Bronchial epithelial cell (primary cell): ENCODE measurements at places on chromosomes 2 and 18. TPM values are rescaled to one million over a fixed set of nuclear protein-coding genes. Genes with fewer than 3 reads are reported as not detected.
A peak's percentile ranks its signal among the peaks of the same experiment; 100 is the strongest.

GRCh38 chr2:181682026-181682789 is 1.9 kb upstream of the NEUROD1 start:
- no peak for DNase-seq

GRCh38 chr18:45059695-45060094 is 379.0 kb downstream of the SETBP1 start:
- peak; percentile 90 for DNase-seq

DNA sequence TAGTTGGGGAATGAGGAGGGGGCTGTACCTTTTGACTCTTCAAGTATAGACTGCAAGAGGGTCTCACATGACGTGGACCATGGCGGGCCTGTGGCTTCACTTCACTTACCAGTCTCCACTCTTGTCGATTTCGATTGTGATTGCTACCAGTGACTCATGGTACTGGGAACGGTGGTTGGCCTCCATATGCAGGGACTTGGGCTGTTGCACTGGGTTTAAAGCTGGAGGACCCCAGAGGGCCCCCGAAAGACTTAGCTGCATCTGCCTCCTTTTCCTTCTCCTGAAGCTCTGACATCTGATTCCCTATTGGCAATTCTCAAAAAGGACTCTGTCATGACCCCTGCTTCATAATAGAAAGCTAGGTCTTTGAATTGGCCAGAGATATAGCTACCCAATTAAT is 43.4 kb downstream of the HK2 start:
- no peak for DNase-seq

- peak; percentile 45 for DNase-seq
Measured at GRCh38 chr2:235116885-235117492, 165.2 kb downstream of the SH3BP4 start.

GRCh38 chr2:164439885-164440284 is 181.4 kb downstream of the GRB14 start:
- no peak for DNase-seq

DNA sequence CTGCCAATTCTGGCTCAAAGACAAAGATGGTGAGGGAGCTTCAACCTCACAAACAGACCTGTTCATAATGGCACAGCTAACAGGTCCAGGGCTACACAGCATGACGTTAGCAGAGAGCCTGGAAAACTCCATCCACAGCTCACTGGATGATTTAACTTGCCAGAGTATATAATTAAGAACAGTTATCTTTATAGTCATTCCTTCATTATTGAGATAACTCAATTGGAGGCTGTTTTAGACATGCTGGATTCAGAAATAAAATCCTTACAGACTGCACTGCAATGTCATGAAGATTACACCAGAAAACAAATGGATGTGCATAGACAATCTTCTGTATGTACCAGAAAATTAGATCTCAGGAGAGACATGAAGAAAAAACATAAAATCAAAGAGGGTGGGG is 55.1 kb upstream of the LYPD1 start:
- no peak for DNase-seq

DNA sequence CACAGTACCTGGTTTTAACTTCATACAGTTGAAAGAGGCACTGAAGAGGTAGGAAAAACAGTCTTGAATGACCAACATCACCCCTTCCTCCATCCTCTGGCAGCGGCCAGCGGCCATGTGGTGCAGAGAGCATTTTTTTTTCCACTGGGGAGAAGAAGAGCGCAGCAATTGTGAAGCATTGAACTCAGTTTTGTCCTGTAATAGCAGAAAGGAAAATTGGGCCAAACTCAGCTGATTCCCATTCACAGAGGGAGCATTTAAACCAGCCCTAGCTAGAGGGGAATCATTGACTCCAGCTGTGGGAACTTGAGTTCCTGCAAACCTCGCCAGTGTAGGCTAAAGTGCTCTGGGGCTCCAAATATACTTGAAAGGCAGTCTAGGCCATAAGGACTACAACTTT is 316.6 kb upstream of the CHST9 start:
- no peak for DNase-seq

DNA sequence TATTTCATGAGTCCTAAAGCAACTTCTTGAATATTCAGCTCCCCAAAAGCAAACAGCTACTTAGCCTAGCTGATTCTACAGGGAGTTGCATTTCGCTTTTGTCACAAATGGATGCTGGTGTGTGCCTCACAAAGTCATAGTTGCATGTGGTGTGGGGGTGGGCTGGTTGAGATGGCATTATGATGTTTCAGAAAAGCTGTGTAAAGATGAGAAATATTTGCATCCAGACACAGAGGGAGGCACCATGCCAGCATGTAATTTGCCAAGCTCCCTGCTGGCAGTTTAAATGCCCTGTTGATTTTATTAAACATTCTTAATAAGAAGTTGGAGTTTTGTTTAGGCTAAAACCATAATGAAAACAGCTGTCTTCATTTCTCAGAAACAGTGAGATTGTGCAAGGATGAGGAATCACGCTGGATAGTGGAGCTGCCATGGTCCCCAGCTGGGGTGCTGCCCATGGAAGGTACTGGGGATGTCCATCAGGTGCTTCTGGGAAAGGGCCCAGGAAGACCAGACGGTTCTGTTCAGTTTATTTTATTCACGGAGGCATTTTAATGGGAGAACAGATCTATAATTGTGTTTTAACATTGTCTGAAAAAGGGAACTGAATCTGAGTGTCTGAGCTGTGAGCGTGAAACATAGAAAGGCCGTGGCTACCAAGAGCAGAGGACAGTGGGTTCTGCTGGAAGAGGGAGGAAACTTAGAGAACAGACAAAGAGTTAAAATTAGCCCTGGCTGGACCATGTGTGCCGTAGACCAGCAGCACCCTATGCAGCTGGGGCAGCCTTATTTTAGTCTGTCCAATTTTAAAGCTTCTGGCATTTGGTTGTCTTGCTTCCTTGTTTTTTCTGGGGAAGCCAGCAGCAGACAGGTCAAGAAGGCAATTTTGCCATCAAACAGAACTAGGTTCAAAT is 177.1 kb downstream of the FAM210A start:
- DNase-seq, result no peak

GRCh38 chr2:241309684-241310117 is 5.8 kb downstream of the HDLBP start:
- DNase-seq, result peak; percentile 60

GRCh38 chr2:26455670-26456439 is 22.1 kb downstream of the OTOF start:
- no peak for DNase-seq

DNA sequence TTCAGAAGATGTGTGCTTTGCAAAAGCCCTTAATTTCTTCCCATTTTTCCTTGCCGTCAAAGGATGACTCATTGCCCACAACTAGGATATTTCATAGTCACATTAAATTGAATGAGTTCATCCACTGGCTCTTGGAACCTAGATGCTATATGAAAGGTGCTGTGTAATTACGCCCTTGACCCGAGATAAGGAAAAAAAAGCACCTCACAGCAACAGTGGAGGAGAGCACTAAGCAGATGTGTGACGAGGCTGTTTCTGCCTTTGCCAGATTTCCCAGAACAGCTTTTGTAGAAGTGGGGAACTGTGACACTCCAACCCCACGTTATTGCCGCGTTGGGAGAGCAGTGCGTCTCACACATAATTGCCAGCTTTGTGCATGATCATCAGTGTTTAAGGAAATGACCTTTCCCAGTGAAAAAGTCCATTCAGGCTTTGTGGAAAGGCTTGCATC is 33.3 kb upstream of the TMEM87B start:
- peak; percentile 70 for DNase-seq

DNA sequence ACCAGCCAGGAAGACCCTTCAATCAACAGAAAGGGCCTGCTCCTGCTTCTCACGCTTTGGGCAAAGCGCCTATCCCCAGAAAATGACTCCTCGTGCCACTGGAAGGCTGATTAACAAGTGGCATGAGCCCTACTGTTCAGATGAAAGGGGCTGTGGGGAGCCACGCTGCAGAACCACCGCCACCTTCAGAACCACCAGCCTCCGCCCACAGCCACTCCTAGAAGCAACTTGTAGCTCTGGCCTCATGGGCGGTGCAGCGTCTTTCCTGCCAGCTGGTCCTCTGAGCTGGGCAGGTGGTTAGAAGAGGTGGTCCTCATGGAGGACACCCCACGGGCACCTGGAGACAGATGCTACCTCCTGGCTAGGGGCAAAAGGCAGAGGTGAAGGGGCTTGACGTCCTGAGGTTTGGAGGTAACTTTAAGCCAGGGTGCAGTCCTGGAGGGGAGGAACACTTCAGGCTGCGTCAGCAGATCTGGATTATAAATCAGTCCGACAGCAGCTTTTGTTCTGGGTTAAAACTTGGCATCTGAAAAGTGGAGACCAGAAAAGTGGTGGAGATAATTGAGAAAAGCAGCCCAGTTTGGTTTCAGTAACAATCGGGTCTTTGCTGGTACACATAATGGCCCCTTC is 861 bp upstream of the SEMA4C start:
- DNase-seq, result no peak

Gene TTN
- total RNA-seq, result under 0.01 TPM in 2 replicates

Gene MBP
- total RNA-seq, result 21.3 and 26.6 TPM in 2 replicates

Gene KYNU
- total RNA-seq, result 30.3 and 31.4 TPM in 2 replicates

Gene SLC19A3
- not detected in 2 replicates for total RNA-seq

Gene B3GNT7
- total RNA-seq, result 0.26 and 0.38 TPM in 2 replicates

Gene AQP12B
- total RNA-seq, result not detected in 2 replicates
